ENCODE measurements at places on chromosomes 5 and 9.

DNA sequence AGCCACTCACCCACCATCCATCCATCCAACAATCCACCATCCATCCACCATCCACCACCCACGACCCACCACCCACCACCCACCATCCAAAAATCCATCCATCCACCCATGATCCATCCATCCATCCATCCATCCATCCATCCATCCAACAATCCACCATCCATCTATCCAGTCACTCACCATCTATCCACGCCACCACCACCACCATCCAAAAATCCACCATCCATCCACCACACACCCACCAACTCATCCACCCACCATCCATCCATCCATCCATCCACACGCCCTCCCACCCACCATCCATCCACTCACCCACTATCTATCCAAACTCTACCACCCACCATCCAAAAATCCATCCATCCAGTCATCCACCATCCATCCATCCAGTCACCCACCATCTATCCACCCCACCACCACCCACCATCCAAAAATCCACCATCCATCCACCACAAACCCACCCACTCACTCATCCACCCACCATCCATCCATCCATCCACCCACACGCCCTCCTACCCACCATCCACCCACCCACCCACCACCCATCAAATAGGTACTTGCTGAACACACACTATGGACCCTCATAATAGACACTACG is 9.0 kb downstream of the DPH7 start:
- DNase-seq = no peak
- H3K4me3 ChIP-seq = no peak overlapping the region
- H3K27me3 ChIP-seq = no peaks in the 10 kb centered on the region
- H3K36me3 ChIP-seq = peaks cover 20% of the 10 kb centered on the region
- peaks cover 17% of the 10 kb centered on the region for H3K4me1 ChIP-seq

- no peaks in the 10 kb centered on the region for H3K36me3 ChIP-seq
- no peak for DNase-seq
- H3K4me1 ChIP-seq = no peaks in the 10 kb centered on the region
- no peak overlapping the region for H3K27ac ChIP-seq
Measured at GRCh38 chr5:3329427-3329826, 266.2 kb upstream of the IRX1 start.

DNA sequence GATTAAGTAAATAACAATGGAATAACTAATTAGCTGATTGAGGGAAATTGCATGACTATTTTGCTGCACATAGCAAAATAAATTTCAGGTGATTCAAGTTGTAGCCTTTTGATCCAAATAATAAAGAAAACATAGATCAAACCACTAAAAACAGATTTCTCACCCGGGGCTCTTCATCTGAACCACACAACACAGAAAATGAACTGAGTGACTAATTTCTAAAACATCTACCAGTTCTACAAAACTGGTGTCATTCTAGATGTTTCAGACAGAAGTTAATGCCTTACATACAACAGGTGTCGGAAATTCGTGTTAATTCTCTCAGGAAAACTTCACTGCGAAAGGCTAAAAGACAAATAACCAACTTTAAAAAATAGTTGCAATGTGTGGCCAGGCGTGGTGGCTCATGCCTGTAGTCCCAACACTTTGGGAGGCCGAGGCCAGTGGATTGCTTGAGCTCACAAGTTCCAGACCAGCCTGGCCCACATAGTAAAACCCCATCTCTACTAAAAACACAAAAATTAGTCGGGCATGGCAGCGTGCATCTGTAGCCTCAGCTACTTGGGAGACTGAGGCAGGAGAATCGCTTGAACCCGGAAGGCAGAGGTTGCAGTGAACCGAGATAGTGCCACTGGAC is 6.9 kb downstream of the PROP1 start:
- H3K36me3 ChIP-seq = no peaks in the 10 kb centered on the region
- no peak overlapping the region for H3K4me3 ChIP-seq
- no peak for DNase-seq
- H3K27me3 ChIP-seq = peaks cover 9% of the 10 kb centered on the region
- H3K4me1 ChIP-seq = no peaks in the 10 kb centered on the region
- no peak overlapping the region for H3K27ac ChIP-seq

- peaks cover 21% of the 10 kb centered on the region for H3K4me1 ChIP-seq
- H3K27ac ChIP-seq = no peak overlapping the region
- H3K36me3 ChIP-seq = no peaks in the 10 kb centered on the region
- H3K27me3 ChIP-seq = peaks cover 11% of the 10 kb centered on the region
- DNase-seq = no peak
Measured at GRCh38 chr5:139845846-139846681, 50.5 kb downstream of the PSD2 start.

DNA sequence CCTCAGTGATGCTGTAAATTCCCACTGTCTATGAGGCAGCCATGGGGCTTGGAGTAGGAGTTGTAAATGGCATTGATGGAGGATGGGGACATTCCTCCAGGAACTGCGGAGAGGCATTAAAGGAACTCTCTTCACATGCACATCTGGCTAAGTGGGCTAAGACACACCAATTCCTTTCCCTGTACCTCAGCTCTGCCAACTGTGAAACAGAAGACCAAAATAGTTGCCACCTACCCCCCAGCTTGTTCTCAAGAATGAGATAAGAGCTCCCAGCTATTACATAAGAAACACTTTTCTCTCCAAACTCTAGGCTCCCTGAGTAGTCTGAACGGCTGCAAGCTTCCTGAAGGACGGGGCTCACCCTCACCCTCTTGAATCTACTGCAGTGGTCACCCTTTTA is 144.6 kb upstream of the SLC30A5 start:
- no peak overlapping the region for H3K4me3 ChIP-seq
- H3K27ac ChIP-seq = no peak overlapping the region
- H3K36me3 ChIP-seq = no peaks in the 10 kb centered on the region
- no peak for DNase-seq
- peaks cover 6% of the 10 kb centered on the region for H3K27me3 ChIP-seq

Data from memory B cell (primary cell).